ENCODE measurements at places on chromosomes 13 and 19.
A peak's percentile ranks its signal among the peaks of the same experiment; 100 is the strongest.

DNA sequence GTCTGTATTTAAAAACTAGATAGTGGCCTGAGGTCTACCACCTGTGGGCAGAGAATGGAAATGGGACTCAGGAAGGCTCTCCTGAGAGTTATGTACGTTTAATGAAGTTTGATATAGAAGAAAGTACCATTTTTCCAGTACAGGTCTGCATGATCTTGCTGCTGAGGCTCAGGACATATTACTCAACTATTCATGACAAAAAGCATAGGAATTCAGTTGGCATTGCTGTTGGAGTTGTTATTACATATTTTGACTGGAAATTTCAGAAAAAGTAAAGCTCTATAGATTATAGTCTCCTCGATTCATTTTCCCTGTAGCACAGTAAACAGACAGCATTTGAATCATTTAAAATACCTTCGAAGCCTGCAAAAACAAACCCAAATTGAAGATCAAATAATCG, 469.8 kb downstream of the DCT start:
- DNase-seq = no peak

GRCh38 chr13:49388091-49388635, 55.7 kb downstream of the CAB39L start:
- no peak for DNase-seq

DNA sequence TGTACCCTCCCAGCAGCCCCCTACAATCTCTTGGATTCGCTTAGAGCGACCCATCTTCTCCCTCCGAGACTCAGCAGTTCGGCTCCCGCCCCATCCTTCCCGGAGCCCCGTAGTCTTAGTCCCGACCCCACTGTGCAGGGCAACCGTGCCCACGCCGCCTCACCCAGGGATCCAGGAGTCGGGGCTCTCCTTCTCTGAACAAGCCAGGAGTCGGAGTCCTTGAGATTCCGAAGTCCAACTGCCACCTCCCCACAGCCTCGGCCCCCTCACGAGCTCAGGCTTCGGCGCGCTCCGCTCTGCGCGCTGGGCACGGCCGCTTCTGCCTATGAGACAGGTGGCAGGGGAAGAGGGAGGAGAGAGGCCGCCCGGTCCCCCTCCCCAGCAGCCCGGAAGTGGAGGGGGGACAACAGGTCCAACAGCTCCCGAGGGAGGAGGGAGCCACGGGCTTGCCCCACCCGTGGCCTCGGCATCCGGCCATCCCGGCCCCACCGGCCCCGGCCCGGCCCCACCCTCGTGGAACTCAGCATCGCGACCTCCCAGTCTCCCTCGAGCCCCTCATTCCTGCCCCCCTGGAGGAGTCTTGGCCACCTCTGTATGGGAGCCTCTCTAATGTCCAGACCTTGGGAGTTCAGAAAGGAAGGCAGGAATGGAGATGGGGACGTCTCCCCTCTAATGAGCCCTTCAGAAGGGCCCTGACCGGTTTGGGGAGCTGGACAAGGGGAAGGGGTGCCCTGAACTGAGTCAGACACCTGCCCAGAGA, at the start of gene PHLDB3:
Gene PHLDB3, minus strand, starts transcription at position 321 of the 760 bp plus-strand sequence. CDS start 628 bp downstream, outside the sequence.
- no peak for DNase-seq

DNA sequence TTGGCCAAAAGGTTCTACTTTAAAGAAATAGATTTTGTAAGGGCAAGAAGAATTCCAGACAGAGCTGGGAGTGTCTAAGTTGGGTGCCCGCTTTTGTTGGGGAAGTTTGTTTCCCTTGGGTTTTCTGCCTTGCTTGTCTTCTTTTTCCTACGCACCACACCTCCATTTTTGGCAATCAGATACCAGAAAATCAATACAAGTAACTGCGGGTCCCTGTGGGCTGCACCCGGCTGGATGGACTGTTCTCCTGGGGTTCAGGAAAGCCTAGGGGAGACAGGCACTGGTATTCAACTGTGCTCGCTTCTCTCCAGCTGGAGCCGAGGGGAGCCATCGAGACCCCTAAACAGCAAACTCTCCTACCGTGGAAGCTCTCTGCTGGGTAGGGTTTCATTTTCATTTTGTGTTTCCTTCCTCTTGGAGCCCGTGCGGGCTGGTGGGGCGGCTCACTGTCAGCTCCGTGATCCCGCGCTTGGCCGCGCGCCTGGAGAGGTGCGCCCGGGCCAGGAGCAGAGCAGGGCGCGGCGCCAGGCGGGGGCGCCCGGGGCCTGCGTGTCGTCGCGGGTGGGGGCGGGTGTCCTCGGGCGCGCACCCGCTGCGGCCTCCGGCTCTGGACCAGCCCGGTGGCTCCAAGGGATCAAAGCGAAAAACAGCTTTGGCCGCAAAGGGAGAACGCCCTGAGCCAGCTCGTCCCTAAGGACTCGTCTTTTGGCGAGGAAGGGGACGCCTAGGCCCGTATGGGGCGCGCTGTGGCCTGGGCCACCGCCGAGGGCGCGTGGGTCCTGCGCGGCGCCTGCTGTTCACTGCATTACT, 347.2 kb downstream of the ZNF536 start:
- no peak for DNase-seq

DNA sequence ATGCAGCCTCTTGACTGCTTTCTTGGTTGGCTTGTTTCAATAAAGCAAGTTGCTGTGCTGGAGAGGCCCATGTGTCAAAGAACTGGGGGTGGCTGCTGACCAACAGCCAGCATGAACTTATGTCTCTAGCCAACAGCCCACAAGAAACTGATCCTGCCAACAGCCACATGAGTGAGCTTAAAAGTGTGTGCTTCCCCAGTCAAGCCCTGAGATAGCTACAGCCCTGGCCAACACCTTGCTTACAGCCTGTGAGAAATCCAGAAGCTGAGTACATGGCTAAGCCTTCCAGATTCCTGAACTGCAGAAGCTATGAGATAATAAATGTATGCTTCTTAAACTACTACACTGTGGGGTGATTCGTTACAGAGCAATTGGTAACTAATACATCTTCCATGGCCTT, 38.9 kb upstream of the IPO5 start:
- no peak for DNase-seq

GRCh38 chr13:111855191-111855590, 211.8 kb upstream of the SOX1 start:
- DNase-seq = no peak

- no peak for DNase-seq
Observed at GRCh38 chr13:31242367-31242766, 42.6 kb downstream of the B3GLCT start.

- peak; percentile 41 for DNase-seq
Observed at GRCh38 chr19:16315825-16316505, 8.7 kb upstream of the KLF2 start.

DNA sequence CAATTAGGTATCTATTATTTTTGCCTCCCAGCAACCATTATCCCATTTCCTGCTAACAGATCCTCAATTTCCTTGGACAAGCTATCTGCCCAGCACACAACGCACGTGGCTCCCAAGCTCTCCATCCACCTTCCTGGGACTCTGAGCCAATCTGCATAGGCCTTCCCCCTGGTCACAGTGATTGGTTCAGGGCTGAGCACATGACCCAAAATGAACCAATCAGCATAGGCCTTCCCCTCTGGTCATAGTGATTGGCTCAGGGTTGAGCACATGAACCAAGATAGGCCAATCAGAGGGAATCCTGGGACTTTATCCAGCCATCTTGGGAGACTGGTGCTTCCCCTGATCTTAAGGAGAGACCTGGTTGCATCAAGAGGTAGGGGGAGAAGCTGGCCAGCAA, 5.8 kb downstream of the CPAMD8 start:
- no peak for DNase-seq

GRCh38 chr13:80454245-80454644, 113.3 kb upstream of the SPRY2 start:
- DNase-seq = peak; percentile 99

- DNase-seq = no peak
Observed at GRCh38 chr13:43981091-43981490, 101.4 kb downstream of the LACC1 start.

- no peak for DNase-seq
Observed at GRCh38 chr19:7549429-7550148, 14.1 kb downstream of the PNPLA6 start.

DNA sequence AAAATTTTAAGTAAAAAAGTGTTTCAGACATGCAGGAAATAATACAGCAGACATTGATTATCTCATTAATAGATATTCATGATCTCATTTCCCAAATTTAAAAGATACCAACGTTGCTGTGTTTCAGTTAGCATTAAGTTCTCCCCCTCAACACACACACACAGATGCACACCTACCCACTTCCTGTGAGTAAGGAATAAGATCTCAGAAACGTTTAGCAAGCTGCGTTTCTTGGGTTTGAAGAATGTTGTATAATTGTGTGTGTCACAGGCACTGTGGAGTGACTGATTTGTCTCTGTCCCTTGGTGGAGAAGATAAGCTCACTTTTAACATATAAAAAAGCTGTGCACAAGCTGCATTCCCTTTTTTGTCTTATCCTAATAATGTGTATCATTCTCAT, 196.8 kb downstream of the PDS5B start:
- DNase-seq = no peak

DNA sequence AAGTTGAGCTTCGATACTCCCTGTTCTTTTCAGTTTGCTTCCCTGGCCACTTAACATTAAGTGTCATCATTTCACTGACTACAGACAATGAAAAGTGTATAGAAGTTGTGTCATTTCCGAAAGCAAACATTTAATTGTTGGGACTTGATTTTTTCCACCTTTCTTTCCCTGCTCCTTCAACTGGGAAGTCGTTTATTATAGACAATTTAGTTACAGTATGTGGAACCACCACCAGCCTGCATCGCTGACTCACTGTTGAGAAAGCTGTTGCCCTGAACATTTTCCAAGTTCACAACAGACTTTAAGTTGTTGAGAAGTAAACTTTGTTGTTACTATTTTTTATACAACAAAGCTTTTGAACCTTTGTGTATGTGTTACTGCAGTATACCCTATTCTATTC, 788.4 kb upstream of the PRR20A start:
- DNase-seq = no peak

Measured in SIG-M5 (cell line).